ENCODE measurements at places on chromosomes 3 and 15.

GRCh38 chr15:81894061-81894460 is 151.8 kb downstream of the MEX3B start:
- peak; percentile 48 for DNase-seq

GRCh38 chr3:9862391-9863057 is 17.5 kb downstream of the CIDEC start:
- DNase-seq = no peak

DNA sequence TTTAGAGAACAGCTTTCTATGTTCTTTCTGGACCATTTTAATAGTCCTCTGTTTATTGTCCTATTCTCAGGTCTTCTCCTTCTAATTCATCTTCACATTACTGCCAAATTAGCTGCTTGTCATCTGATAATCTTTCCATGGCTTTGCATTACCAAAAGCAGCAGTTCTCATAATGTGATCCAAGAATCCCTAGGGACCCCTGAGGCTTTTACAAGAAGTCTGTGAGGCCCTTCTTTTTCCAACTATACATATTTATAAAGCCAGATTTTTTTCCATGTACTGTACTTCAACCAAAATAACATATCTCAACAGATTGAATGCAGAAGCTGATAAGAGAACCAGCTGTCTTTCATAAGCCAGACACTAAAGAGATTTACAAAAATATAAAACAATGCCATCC is 162.5 kb upstream of the BFSP2 start:
- no peak for DNase-seq

DNA sequence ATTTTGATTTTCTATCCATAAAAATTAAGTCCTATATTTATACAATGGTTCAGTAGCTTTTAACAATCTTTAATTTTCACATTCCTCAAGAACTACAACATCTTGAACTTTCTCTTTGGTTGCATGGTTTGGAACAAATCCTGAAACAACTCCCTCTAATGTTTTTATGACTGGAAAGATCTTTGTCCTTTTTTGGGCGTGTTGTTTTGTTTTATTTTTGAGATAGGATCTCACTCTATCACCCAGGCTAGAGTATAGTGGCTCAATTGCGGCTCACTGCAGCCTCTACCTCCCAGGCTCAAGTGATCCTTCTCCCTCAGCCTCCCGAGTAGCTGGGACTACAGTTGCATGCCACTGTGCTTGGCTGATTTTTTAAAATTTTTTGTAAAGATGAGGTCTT is 4.0 kb downstream of the STX19 start:
- DNase-seq = no peak

DNA sequence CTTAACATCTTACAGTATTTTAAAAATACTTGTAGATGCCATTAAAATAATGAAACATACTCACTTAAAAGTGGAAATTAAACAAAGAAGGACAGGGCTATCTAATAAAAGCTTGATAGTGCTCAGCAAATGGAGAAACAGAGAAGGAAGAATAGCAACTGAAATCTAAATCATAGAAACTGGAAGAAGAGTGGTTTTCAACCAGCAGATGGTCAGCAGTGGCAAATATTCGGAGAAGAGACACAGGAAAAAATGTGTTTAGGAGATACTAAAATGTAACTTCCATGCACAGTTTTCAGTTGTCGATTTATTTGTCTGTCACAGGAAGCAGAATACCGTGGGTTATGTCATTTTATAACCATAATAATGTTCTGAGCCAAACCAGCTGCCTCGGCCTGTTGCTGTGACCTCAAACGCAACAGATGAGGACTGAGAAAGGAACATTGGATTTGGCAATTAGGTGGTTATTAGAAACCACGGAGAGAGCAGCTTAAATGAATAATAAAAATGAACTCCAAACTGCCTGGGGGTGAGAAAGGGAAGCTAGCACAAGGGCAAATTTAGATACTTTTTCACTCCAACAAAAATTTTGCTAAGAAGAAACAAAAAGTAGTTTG is 246.6 kb upstream of the KCNMB2 start:
- DNase-seq = peak; percentile 62

DNA sequence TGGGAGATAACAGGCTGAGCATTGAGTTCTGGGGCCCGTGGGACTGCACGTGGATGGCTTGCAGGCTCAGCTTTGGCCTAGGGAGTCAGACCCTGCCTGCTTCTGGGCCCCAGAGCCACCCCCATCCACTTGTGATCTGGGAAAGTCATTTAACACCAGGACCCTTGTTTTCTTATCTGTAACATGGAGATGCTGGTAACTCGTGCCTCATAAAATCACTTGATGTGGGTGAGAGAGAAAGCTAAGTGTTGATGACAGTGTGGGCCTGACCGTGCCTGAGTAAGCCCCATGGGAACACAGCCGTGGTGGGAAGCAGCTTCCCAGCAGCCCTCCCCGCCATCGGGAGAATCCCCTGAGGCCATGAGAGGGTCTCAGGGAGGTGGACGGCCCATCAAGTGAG is 378.1 kb downstream of the GABRB3 start:
- DNase-seq = no peak

DNA sequence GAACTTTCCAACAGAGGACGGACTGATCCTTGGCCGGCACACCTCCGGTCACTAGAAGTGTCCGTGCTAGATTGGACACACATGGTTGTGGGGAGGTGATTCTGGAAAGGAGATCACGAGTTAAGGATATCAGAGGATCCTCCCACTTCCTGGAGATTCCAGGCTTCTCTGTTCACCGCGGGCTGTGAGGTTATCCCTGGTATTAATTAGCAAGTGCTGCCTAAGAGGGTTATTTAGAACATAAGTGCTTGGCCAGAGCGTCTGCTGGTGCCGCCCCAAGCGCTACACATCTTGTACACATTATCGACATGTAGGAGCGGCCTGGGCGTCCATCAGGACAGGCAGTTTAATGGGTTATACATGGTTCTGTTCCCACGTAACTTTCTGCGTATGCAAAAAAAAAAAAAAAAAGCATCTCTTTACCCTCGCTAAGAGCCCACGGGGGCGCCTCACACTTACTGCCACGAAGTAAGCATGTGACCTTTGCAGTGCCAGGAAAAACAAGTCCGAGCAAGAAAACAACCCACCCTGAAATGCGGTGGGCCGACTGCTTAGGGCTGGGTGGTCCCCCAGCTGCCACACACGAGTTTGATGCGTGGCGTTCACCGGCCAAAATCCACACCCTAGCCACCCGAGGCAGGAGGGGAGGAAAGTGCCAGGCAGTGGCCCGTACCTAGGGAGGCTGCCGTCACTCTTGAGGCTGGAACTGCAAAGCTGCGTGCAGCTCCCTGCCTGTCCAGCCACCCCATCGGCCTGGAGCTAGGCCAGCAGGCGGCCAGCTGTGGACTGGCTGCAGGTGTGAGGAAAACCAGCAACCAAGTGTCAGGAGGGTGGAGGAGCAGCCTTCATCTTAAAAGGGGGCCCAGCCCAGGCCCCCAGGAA is 78.0 kb downstream of the CPN2 start:
- DNase-seq = no peak

DNA sequence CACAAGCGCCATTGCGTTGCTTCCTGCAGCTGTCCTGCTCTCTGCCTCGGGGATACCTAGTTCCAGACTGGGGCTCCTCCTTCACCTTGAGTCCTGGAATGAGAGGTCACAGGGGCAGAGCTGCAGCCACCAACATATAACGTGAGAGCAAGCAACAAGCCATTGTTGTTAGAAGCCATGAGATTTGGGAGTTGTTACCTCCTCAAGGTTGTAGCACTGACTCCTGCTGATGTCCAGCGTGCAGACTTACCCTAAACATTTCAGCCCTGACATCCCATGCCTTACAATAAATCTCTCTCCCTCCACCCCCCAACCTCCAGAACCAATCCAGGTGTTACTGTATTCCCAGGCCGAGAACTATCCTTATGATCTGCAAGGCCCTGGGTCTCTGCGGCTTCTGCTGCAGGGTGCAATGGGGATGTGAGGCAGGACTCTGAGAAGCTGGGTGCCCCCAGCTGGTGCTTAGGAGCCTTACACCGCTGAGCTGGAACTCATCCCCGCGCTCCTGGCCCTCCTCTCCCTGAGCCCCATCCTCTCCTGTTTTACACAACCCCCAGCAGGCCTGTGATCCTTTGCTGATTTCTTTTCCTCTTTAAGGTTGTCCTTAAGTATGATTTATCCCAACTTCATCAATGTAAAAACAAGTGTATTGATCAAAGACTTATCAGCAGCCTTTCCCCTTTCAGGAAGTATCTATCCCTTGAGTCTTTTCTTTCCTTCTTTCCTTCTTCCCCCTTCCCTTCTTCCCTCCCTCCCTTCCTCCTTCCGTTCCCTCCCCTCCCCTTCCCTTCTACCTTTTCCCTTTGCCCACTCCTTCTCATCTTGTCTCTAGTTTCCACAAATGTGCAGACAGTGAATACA is 84.2 kb upstream of the ABHD2 start:
- DNase-seq = peak; percentile 71

- DNase-seq = no peak
Measured at GRCh38 chr15:60494108-60494507, 15.2 kb upstream of the ICE2 start.

DNA sequence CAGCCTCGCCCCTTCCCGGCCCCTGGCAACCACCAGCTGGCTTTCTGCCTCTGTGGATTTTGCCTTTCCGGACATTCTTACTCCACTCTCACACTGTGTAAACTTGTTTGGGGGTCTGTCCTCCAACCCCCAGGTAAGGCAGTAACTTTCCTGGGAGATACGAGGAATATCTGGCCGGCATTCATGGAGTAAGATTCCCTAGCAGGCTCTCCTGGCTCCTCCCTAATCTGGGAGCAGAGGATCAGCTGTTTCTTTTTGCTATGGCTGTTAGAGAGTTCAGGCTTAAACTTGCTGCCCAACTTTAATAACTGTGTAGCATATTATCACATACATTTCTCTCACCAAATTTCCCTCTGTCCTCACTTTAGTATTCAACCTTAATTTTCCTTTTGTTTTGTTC is 64.3 kb downstream of the IGF2BP2 start:
- no peak for DNase-seq

DNA sequence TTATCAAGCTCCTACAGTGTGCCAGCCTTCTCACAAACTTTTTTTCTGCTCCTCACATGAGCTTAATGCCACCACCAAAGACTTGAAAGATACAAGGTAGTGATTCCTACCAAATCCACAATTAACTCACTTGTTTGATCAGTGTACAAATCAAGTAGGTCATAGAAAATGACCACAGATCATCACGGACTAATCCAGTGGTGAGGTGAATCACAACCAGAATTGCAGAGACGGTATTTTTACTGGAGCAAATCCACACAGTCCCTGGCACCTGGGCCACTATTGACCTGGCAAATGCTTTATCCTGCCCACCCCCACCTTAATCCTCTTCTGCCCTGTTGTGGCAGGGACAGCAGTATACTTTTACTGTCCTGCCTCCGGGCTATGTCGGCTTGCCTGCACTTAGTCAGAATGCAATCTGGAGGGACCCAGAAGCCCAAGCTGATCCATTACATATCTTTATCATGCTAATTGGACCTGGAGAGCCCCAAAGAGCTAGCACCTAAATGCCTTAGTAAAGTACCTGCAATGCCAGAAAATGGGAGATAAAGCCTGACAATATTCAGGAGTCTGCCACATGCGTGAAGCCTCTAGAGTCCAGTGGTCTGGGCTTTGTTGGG is 83.9 kb upstream of the CDV3 start:
- DNase-seq = no peak

DNA sequence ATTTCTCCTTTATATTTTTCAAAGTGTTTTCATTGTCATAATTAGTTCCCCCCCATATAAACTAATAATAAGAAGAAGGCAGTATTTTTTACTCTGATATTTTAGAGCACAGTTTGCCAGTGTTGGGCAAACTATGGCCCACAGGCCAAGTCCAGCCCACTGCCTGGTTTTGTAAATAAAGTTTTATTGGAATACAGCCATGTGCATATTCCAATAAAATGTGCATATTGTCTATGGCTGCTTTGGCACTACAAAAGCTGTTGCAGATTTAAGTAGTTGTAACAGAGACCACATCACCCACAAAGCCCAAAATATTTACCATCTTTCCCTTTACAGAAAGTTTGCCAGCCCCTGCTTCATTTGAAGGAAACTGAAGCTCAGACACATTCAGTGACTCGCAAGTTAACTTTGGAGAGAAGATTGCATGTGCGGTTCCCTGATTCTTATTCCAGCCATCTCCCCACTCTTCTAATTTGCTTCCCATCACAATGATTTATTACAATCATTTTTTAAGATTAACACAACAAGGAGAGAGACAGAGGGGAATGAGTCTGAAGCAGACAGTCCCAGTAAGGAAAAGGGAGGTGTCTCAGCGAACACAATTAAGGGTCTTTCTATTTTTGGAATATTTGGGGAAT is 48.9 kb downstream of the RFTN1 start:
- no peak for DNase-seq

DNA sequence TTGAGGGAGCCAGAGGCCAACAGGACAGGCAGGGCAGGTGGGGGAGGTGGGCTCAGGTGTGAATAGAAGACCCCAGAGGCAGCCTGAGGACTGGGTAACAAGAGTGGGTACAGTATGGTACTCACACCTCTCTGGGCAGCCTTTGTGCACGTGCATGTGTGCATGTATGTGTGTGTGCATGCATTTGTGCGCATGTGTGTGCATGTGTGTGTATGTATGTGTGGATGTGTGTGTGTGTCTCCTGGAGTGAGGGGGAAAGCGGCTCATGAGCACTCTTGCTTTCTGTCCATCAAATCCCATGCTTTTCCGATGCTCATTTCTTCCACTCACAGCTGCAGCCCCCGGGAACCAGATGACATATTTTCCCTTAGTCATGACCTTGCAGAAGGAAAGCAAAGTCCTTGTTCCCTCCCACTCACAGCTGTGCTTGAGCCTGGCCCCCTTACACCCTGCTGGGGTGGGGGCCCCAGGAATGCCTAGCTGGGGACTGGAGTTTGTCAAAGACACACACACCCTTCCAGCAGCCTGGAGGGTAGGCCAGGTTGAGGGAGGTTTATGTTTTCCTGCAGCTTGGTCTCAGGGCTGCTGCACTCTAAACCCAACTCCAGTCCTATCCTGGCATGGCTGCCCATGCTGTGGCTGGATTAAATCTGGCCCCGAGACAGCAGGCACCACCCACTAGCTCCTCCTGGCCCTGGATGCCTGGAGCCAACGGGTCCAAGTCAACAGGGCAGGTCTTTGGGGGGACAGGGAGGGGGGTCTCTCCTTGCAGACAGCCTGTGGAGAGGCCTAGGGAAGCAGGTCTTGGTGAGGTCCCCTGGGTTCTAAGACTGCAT is 22.5 kb downstream of the CCDC33 start:
- no peak for DNase-seq

DNA sequence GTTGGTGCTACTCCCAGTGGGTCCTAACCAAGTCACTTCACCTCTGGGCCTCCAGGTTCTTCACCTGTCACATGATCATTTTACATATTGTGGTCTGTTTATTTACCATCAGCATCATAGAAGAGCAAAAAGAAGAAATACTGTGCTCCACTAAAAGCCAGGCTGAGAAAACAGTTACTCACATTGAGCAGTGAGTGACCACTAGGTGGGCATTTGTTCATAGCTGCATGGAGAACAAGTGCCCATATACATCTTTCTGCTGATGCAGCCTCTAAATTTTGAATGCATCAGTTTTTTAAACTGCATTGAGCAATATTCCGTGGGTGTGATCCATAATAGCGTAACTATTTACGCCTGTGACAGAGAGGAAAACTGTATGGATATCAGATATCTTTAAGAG is 76.2 kb downstream of the DCUN1D1 start:
- no peak for DNase-seq

DNA sequence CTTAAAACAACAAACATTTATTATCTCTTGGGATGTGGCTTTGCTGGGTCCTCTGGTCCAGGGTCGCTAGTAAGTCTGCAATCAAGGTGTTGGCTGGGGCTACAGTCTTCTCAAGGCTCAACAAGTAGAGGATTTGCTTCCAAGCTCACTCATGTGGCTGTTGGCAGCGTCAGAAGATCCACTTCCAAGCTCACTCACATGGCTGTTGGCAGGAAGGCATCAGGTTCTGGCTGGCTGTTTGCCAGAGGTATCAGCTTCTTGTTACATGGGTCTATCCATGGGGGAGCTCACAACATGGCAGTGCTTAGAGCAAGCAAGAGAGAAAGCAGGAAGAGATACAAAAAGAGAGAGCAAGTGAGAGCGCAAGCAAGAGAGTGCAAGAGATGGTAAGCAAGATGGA is 15.0 kb upstream of the BNC1 start:
- no peak for DNase-seq
